ENCODE measurements at places on chromosomes 7 and 10. TPM values are rescaled to one million over a fixed set of nuclear protein-coding genes. Genes with fewer than 3 reads are reported as not detected.

The KLF6 gene
- total RNA-seq, result 108 TPM

The CALD1 gene
- total RNA-seq, result 142 TPM

The TUBB8 gene
- total RNA-seq, result not detected

The MYL10 gene
- not detected for total RNA-seq

The COL13A1 gene
- not detected for total RNA-seq

The CACNB2 gene
- 1.7 TPM for total RNA-seq

The SPDYE8 gene
- not detected for total RNA-seq

The RPEL1 gene
- not detected for total RNA-seq

The PITX3 gene
- total RNA-seq, result not detected

The CD36 gene
- 3,155 TPM for total RNA-seq

The DYNC1I1 gene
- total RNA-seq, result 5.7 TPM

The TMEM213 gene
- total RNA-seq, result not detected

The LRGUK gene
- 2.1 TPM for total RNA-seq

The ERVW-1 gene
- not detected for total RNA-seq

The CPA2 gene
- total RNA-seq, result not detected

The FBXL15 gene
- 15.6 TPM for total RNA-seq

The NOLC1 gene
- 22.4 TPM for total RNA-seq

The SHTN1 gene
- total RNA-seq, result 36.7 TPM

The RGR gene
- not detected for total RNA-seq

The TRPV5 gene
- total RNA-seq, result not detected

The NPC1L1 gene
- total RNA-seq, result 0.17 TPM

The PDIA4 gene
- 50.9 TPM for total RNA-seq

The HTRA1 gene
- 224 TPM for total RNA-seq

The LIPM gene
- total RNA-seq, result not detected

The PDK4 gene
- 644 TPM for total RNA-seq

The SLC16A12 gene
- total RNA-seq, result 8.9 TPM

The ELN gene
- total RNA-seq, result 224 TPM

The TFR2 gene
- total RNA-seq, result 0.94 TPM
